Motor neuron (in vitro differentiated cells): ENCODE measurements at places on chromosomes 1 and 21.
A peak's percentile ranks its signal among the peaks of the same experiment; 100 is the strongest.

DNA sequence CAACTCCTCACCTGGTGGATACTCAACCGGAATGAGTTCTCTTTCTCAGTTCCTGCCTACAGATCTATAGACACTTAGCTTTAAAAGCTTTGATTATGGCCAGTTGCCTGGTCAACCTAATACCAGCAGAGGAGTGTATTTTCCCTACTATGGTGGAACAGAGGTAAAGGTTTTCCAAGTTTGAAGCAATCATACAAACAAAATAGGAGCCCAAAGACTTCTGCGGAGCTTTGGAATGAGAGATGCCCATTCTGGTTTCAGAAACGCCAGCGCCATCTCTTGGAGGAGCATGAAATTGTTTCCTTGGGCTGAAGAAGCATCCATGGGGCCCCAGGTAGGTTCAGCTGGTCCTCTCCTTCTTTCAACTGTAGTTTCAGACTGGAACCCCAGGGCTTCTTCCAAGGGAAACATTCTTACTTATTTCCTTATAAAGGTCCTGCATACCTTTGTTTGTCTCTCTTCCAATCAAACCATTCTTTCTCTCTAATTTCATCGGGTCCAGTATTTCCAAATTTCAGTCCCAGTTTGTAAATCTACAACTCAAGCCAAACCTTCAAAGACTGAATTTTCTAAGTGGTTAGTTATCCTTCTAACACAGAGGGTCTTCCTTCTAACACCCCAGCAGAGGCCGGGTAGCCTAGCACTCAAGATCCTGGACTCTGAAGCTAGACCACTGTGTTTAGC, 95.9 kb downstream of the KCNJ15 start:
- ATAC-seq = peak; percentile 35

DNA sequence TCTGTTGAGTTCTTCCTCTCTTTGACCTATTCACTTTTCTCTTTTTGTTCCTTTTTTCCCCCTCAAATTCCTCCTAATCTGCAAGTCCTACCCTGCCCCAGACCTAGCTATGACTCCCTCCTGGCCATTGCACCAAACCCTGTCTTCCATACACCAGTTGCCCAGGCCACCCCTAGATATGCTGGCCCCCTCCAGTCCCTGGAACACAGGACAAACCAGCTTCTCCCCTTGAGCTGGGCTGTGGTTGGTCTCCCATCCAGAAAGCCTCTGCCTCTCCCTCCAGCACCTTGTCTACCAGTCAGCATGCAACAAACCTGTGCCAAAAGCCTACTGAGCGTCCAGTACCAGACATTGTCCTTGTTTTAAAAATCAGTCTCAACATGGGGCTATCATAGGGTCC, 59.4 kb downstream of the ELK4 start:
- no peak for ATAC-seq

- no peak for ATAC-seq
These were observed 43.4 kb downstream of the CNST start for GRCh38 chr1:246609632-246610031.

GRCh38 chr1:26771285-26771642, 16.5 kb upstream of the PIGV start:
- no peak for ATAC-seq

GRCh38 chr1:81032973-81033425, 767.7 kb upstream of the ADGRL2 start:
- ATAC-seq = no peak

- peak; percentile 24 for ATAC-seq
These were observed 92.1 kb upstream of the C1orf174 start for GRCh38 chr1:3992103-3992556.
